ENCODE measurements at places on chromosomes 3 and 15. TPM values are rescaled to one million over a fixed set of nuclear protein-coding genes. Genes with fewer than 3 reads are reported as not detected.

Gene GPR27
- total RNA-seq = 4.3 TPM

Gene BCHE
- 0.28 TPM for total RNA-seq

Gene ECE2
- total RNA-seq = not detected

Gene CD96
- total RNA-seq = 1.0 TPM

Gene KIAA1143
- total RNA-seq = 10.6 TPM

Gene CACNA1D
- 0.52 TPM for total RNA-seq

Gene SCN11A
- 0.04 TPM for total RNA-seq

Gene PGBD4
- total RNA-seq = 0.76 TPM

Gene ACKR4
- not detected for total RNA-seq

Gene FOXB1
- total RNA-seq = not detected

Gene SEMA6D
- total RNA-seq = 0.92 TPM

Gene CLRN1
- not detected for total RNA-seq

Gene ARL14
- total RNA-seq = 0.32 TPM

Gene ASB14
- not detected for total RNA-seq

Gene REC114
- not detected for total RNA-seq

Gene ITIH1
- total RNA-seq = 0.12 TPM

Gene DHX36
- total RNA-seq = 41.1 TPM

Gene AGBL1
- not detected for total RNA-seq

Gene ZCWPW2
- total RNA-seq = 0.40 TPM

Gene DUSP7
- total RNA-seq = 62.6 TPM

Gene SNX1
- 76.6 TPM for total RNA-seq

Gene CCR2
- 0.48 TPM for total RNA-seq

Gene PML
- 28.8 TPM for total RNA-seq

Gene DAZL
- total RNA-seq = not detected

Gene ERC2
- 0.48 TPM for total RNA-seq

Gene RHOV
- total RNA-seq = 118 TPM

Gene CFAP100
- total RNA-seq = not detected

Gene PLS1
- total RNA-seq = 12.5 TPM

Gene SYNPR
- not detected for total RNA-seq

Gene ADGRG7
- total RNA-seq = not detected

Gene IL5RA
- not detected for total RNA-seq

Gene FGD5
- total RNA-seq = 2.5 TPM

Gene NMD3
- total RNA-seq = 35.3 TPM

Gene CCR1
- 0.52 TPM for total RNA-seq

Gene C3orf70
- 0.64 TPM for total RNA-seq

Gene BBX
- total RNA-seq = 19.9 TPM

Gene CLDN11
- total RNA-seq = 1.2 TPM

Gene IL20RB
- 94.7 TPM for total RNA-seq

Gene PLA2G4D
- 1.5 TPM for total RNA-seq

Gene TMEM158
- 3.5 TPM for total RNA-seq

Gene CCRL2
- total RNA-seq = 0.24 TPM

Gene PLSCR4
- 8.8 TPM for total RNA-seq

Gene STAB1
- total RNA-seq = 21.2 TPM

Gene SLC12A8
- 7.7 TPM for total RNA-seq

Gene GNAT1
- 0.08 TPM for total RNA-seq

Gene SGO1
- 5.4 TPM for total RNA-seq
